ENCODE measurements at places on chromosomes 4 and X.

DNA sequence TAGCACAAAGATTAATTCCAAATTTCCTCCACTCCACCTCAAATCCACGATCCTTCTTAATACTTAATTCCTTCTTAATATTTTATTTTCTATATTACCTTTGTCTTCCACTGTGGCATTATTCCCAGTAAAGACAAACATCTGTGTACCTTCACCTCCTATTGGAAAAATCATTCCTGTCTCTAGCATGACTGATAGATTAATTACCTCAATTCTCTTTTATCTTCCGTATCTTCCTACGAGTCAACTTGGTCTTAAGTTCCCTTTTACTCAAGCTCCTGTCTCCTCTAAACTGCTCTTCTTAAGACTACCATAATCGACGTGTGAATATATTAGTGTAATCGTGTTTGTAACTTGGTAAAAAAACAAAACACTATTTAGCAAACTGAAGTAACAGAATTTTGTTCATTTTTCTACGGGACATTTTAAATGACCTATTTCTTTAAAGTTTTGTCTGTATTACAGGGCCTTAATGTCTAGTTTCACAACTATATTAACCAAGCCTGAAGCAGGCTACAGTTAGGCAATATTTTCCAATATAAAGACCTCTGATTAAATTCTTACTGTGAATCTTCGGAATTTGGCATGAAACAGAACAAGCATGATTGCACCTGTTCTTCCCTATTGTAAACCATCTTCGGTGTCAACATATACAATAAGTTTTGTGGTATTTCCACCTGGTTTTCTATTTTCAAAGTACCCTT lies 1.1 kb upstream of the USP38 start:
- DNase-seq = no peak

DNA sequence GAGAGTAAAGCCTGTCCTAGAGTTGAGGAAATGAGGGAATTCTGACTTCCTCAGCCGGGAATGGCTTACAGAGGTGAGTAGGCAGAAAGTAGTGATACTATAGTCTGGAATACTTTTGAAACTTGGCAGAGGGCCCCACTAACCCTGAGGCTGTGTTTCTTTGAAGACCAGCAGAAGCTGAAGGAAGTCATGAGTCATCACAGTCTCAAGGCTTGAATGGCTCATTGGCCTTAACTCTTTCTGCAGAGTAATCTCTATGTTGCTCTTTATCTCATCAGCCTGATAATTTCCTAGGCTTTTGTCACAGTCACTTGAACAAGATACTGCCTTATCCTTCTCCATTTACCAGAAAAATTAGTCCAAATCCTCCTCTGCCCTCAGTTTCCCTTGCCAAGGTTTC lies 80.8 kb downstream of the ANKRD50 start:
- no peak for DNase-seq

- no peak for DNase-seq
These were observed 30.0 kb downstream of the RCHY1 start for GRCh38 chr4:75484190-75484589.

DNA sequence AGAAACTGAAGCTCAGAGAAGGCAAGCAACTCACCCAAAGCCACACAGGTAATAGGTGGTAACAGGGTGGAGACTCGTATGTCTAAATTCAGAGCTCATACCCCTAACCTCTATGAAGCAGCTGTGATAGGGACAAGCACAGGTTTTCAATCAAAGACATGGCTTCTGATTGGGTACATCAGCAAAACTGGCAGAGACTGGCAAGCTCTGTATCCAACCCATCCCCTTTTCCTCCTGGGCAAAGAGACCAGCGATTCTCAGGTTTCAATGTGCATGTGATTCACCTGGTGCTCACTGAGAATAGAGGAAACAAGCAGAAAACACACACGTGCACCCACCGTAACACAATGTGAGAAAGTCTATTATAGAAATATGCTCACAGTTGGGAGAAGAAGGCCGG lies 153.0 kb downstream of the SMIM20 start:
- DNase-seq = no peak

GRCh38 chrX:9757366-9757765 lies 8.3 kb downstream of the GPR143 start:
- DNase-seq = no peak

DNA sequence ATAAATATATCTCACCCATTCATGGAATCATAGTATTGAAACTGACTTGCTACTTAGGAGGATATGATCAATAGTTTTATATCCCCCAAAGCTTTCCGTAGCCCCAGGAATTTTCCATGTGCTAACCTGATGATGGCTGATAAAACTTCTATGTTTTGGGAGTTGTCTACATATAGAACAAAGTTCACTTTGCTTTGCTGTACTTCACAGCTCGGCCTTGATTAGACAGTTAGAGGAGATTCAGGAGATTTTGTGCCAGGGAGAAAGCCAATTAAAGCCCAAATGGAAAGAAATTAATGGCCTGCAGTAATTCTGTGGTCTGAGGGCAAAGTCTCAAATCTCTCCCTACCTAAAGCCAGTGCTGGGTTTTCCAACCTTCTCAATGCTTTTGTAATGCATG lies 114.9 kb upstream of the SLC34A2 start:
- no peak for DNase-seq

GRCh38 chrX:68936608-68937007 lies 107.8 kb downstream of the EFNB1 start:
- no peak for DNase-seq
